Esophagus mucosa (tissue), 1 donor: ENCODE measurements at places on chromosomes 1 and 21.

DNA sequence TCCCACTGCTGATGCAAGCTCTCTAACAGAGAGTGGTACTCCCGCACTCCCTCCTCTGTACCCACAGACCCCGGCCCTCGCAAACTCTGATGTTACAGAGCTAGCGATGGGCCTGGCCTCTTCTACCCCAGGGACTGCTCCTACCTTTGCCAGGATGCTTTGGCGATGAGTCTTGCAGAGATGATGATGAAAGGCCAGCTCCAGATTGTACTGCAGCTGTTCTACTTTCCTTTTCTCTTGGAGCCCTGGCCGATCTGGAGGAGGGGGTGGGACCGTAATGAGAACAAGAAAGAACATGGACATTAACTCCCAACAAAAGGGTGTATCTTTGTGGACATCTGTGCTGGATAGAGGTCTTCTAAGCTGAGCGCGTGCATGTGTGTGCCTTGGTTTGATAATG lies 6.0 kb upstream of the LINGO4 start:
- ATAC-seq = no peak

DNA sequence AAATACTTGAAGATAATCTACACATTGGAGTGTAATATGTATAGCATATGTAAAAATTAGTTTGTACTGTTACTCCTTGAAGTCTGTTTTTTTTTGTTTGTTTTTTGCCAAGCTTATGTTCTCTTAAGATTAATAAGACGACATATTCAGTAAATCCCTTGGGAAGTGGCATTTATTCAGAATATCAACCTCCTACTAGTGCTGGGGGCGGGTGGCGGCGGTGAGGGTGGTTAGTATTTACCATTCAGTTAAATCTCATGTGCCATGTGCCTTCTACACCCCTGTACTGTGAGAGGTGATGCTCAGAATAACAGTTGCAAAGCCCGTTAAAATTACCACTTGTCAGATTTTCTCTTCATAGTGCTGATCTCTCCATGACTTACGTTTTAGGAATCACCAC lies 3.0 kb downstream of the BACH1 start:
- ATAC-seq = no peak

DNA sequence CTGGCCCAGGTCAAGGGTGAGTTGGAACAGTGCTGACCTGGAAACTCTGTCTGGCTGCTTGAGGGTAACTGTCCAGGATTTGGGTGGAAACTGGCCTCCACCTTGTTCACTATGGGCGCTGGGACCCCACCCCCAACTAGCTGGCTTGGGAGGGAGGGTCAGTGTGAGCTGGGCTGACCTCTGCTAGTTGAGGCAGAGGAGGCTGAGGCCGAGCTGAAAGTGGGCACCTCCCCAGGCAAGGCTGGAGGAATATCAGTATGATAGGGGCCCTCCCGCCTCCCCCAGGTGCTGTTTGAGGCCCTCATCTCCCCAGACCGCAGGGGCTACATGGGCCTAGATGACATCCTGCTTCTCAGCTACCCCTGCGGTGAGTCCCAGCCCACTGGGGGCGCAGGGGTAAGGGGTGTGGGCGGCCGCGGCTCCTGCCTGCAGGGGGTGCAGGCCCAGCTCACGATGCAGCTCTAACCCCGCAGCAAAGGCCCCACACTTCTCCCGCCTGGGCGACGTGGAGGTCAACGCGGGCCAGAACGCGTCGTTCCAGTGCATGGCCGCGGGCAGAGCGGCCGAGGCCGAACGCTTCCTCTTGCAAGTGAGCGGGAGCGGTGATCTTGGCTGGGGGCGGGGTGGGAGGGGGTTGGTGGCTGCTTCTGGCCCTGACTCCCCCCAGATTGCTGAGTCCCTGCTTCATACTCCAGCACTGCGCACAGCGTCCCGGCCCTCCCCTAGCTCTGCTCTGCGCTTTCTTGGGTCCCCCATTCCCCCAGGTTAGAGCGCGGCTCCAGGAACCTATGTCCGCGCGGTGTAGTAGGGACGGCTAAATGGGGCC lies 22.9 kb downstream of the PTPRU start:
- ATAC-seq = peak; percentile 27

DNA sequence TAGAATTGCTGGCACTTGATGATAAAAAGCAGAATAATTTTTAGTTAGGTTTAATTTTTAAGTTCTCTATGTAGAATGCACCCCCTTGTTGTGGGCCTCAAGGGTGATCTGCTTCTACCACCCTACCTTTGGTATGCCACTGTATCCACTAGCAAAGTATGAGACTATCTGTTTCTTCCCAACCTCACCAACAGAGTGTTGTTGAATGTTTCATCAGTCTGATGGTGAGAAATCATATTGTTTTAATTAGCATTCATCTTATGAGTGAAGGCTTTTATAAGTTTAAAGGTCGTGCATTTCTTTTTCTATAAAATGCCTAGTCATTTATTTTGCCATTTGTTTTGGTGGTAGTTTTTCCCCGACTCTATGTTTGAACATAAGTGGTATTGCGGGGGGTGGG lies 141.0 kb downstream of the MAGI3 start:
- ATAC-seq = no peak

DNA sequence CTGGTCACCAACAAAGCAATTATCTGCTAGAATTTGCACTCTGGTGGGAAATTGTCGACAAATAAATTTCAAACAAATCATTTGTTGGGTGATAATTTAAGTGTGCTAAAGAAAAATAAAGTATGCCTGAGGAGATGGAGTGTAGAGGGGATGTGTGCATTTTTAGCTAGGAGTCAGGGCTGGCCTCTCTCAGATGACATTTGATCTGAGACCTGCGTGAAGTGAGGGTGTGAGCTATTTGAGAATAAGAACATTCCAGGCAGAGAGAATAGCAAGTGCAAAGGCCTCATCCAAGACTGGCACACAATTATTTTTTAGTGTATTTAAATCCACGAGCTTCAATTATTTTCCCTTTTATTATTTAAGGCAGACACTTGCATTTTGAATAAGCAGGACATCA lies 19.7 kb upstream of the S1PR1 start:
- ATAC-seq = no peak

DNA sequence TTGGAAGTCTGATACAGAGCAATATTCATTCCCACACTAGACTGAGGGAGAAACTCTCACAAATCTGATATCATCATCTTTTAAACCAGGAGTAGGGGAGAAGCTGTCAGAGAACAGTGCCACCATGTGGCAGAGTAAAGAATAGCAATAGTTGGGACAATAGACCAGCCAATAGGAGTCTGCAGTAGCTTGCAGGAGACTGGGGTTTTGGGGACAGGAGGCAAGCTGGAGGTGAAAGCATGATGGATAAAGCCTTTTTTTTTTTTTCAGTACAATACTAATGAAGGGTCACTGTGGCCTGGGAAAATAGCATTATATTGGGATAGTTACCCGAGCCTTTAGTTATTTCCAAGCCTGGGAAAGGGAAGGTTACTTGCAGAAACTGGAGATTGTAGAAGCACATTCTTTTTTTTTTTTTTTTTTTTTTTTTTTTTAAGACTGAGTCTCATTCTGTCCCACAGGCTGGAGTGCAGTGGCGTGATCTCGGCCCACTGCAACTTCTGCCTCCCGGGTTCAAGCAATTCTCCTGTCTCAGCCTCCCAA lies 120.7 kb downstream of the S1PR1 start:
- ATAC-seq = peak; percentile 92

- ATAC-seq = no peak
These were observed 14.9 kb upstream of the HJV start for GRCh38 chr1:146036241-146036964.

DNA sequence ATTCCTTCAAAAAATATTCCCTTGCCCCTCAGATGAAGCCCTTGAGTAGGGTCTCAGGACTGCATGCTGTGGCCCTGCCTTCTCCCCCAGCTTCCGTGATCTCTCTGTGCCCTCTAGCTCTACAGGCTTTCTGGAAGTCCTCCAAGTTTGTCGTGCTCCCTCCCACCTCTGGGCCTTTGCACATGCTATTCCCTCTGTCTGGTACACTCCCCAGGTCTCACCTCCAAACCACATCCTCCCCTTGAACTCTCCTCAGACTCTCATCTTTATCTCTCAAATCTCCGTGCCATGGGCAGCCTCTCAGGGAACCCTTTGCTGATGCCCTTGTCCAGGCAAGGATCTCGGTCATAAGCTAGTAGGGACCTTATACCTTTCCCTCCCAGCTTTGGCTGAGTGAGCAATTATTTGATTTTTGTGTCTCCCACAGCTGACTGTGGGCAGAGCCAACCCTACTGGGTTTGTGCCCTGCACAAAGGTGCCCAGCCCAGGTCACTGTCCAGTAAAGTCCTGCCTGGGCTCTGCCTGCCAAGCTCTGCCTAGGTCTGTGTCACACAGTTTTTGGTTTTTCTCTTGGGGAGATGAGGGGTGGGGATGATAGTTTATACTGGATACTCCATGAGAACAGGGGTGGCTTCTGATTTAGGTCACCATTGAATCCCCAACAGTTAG lies 188.1 kb downstream of the ZNF281 start:
- ATAC-seq = no peak

DNA sequence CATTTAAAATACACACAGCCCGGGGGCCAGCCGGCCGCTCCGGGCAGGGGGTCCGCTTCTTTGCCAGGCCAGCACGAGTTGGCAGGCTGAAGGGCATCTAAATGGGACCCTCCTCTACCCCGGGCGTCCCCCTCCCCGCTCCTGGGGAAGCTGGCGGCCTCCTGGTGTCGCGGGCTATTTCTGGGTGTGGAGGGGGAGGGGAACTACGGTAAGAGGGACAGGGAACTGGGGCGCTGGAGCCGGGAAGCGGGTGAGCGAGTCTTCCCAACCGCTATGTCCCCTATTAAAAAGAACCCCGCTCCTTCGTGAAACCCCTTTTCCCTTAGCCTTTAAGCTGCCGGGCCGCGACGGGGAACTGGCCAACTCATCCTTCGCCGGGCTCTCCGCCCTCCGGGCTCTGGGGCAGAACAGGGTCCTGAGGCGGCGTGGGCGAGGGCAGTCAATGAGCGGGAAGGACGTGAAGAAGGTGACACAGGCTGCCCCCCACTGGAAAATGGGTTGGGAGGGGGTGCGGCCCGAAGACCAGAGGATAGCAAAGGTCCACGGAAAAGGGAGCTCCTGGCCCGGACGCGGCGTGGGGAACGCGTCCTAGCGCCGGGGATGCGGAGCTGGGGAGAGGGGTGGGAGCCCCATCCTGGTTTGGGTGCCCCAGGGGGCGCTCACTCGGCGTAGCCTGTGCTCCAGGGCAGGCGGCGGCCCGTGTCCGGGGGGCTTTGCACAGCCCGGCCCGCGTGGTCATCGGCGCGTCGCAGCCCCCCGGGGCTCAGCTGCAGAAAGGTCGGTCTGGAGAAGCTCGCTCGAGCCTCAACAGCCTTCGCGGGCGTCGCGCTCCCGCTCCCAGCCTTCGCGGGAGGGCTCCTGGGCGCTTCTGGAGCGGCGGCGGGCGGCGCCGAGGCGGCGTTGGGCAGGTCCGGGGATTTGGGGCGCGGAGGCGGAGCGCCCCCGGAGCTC lies 544 bp downstream of the PPM1J start:
- peak; percentile 15 for ATAC-seq

- peak; percentile 18 for ATAC-seq
These were observed 744 bp upstream of the DDX20 start for GRCh38 chr1:111754984-111755330.

DNA sequence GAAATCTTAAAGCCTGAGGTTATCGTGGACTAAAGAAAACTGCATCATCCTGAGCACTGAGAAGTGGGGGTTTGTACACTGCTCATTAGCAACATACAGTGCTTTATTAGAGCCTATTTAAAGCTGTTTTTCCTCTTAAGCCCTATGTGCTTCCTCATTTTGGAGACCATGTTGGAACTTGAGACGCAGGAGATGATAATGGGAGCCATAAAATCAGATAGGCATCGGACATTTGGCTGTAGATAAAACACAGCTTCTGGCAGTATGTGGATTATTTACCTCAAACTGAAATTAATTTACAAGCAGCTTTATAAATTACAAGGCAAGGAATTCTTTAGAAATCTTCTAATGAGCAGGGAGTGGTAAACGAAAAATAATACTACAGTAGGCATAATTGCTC lies 147.7 kb upstream of the IVNS1ABP start:
- ATAC-seq = no peak
